ENCODE measurements at places on chromosomes 1 and 21.

- peak; percentile 92 for DNase-seq
Observed at GRCh38 chr1:153568367-153569099, 2.9 kb upstream of the S100A2 start.

GRCh38 chr1:234212764-234213657 lies 160.2 kb upstream of the COA6 start:
- DNase-seq = no peak

DNA sequence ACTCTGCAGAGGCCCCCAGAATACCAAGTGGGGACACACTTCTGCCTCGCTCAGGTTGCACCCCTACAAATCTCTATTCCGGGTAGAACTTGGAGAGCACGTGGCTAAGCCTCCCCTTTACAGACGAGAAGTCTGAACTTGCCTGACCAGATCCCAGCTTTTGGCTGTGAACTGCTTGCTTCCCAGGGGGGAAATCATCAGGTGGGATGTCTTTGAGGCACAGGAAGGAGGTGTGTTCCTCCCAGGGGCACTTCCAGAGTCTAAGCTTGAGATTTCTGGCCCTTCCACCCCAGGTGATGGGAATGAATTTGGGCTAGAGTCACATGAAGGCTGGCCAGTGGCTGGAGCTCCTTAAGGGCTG lies 1.3 kb upstream of the S100A3 start:
- DNase-seq = no peak

- DNase-seq = no peak
Observed at GRCh38 chr1:78540048-78540447, 49.3 kb downstream of the PTGFR start.

- DNase-seq = no peak
Observed at GRCh38 chr1:89781494-89782126, 39.2 kb upstream of the LRRC8D start.

DNA sequence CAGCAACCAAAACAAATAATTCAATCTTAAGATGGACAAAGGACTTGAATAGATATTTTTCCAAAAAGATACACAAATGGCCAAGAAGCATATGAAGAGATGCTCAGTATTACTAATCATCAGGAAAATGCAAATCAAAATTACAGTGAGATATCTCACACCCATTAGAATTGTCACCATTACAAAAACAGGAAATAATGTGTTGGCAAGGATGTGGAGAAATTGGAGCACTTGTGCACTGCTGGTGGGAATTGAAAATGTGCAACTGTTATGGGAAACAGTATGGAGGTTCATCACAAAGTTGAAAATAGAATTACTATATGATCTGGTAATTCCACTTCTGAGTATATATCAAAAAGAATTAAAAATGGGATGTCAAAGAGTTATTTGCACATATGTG lies 83.2 kb downstream of the SH3GLB1 start:
- no peak for DNase-seq

Measured in right hindlimb (tissue), 1 donor.